ENCODE measurements at places on chromosomes 4 and X. TPM values are rescaled to one million over a fixed set of nuclear protein-coding genes. Genes with fewer than 3 reads are reported as not detected.

DNA sequence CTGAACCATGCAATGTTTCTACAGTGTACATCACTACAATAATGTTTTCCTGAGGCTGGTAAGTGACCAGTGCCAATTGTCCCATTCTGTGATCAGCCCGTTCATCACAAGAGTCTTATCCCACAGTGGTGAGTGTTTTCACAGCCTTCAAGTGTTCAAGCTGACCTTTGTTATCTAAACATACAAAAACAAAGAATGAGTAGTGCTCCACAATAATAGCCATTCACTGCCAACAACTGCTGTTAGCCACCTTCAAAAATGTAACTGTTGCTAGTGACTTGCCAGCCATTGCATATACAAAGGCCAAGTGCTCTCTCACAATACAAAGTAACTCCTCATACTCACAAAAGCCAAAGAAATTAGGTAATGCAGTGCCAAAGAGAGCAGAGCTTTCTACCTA, 1084.1 kb downstream of the FAM133A start:
- DNase-seq, result no peak

GRCh38 chrX:154800478-154801210, 4.6 kb downstream of the MPP1 start:
- no peak for DNase-seq

- no peak for DNase-seq
Measured at GRCh38 chr4:86970447-86971354, 35.9 kb downstream of the AFF1 start.

- no peak for DNase-seq
Measured at GRCh38 chrX:13476384-13476783, 93.0 kb upstream of the EGFL6 start.

DNA sequence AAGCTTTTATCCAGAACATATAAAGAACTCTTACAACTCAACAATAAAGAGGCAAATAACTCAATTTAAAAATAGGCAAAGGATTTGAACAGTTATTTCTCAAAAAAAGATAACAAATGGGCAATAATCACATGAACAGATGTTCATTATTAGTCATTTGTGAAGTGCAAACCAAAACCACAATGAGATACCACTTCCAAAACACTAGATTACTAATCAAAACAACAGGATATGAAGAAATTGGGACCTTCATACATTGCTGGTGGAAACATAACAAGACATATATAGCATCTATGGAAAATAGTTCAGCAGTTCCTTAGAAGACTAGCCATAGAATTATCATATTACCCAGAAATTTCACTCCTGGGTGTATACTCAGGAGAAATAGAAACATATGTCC, 224.6 kb downstream of the FBXO8 start:
- no peak for DNase-seq

GRCh38 chrX:153681175-153681574, 6.6 kb upstream of the SLC6A8 start:
- no peak for DNase-seq

DNA sequence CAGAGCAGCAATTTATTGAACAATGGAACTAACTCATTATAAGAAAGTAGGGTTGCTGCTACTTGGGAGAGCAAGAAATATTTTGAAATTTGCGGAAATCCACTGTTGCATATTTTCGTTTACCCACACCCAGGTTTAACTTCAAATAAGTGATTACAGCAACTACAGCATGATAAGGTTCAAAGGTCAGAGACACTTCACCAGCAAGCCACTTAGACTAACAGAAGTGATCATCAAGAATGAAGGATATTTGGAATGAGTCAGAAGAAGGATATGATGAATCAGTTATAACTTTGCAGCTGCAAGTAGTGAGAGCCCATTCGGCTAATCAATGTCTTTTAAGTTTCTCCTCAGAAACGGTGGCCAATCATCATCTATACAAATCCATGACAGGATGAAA, 199.3 kb downstream of the TMA16 start:
- no peak for DNase-seq

DNA sequence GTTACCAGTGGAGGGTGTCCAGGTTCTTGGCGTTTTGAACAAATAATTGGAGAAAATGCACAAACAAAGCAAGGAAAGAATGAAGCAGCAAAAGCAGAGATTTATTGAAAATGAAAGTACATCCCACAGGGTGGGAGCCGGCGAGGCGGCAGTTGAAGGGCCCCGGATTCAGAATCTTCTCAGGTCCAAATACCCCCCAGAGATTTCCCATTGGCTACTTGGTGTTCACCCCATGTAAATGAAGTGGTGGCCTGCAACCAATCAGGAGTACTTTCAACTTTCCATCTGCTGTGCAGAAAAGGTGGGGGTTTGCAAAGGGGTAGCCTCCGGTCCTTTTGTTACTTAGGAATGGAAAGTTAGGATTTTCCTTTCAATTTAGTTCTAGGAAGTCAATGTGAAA, 1447.0 kb downstream of the C4orf33 start:
- no peak for DNase-seq

DNA sequence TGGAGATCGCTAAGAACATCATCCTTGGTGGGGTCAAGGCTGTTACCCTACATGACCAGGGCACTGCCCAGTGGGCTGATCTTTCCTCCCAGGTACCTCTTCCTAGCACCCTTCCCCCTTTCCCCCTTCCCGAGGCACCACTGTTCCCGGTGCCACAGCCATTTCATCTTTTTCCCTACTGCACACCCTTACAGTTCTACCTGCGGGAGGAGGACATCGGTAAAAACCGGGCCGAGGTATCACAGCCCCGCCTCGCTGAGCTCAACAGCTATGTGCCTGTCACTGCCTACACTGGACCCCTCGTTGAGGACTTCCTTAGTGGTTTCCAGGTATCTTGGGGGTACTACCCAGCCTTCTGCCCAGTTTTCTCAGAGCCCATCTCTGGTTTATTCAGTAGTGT, 5.7 kb downstream of the UBA1 start:
- no peak for DNase-seq

DNA sequence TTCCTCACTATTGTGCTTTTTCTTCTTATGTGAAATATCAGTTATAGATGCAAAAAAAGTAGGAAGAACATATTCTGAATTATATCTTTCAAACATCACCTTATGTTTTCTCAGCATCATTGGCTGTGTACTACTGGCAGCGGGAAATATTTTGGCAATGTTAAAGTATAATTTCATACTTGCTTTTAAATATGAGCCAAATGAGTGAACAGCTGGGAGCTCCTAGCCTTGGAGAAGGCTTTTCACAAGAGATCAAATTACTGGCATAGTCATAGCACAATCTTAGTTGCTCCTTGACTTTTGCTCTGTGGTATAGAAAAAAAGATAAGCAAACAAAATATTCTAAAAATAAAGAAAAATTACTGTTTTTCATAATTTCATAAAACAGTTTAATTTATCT, 1575.8 kb upstream of the PABPC4L start:
- DNase-seq, result no peak

DNA sequence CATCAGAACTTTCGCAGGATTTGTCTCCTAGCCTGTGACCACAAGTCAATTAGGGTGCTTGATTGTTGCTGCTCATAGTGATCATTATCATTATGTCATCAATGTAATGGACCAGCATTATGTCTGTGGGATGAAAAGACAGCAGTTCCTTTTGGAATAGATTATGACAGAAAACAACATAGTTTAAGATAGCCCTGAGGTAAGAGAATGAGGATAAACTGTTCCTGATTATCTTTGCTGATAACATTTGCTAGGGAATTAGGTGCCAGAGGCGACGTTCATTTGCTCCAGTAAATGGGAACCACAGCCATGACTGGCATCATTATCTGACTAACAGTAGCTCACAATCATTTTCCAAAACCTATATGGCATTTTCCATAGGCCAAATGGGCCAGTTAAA, 12.7 kb upstream of the THOC2 start:
- DNase-seq, result no peak

The DKK2 gene
- total RNA-seq, result not detected

The SULT1B1 gene
- 4.4 TPM for total RNA-seq

The F9 gene
- total RNA-seq, result not detected

The SLC7A11 gene
- total RNA-seq, result 0.07 TPM

The BST1 gene
- 0.27 TPM for total RNA-seq
